8988T (cell line): ENCODE measurements at places on chromosomes 4 and X.

- no peak for DNase-seq
These were observed 92.2 kb upstream of the GATB start for GRCh38 chr4:151853034-151853433.

- no peak for DNase-seq
These were observed 253.2 kb upstream of the RASGEF1B start for GRCh38 chr4:81724925-81725329.

DNA sequence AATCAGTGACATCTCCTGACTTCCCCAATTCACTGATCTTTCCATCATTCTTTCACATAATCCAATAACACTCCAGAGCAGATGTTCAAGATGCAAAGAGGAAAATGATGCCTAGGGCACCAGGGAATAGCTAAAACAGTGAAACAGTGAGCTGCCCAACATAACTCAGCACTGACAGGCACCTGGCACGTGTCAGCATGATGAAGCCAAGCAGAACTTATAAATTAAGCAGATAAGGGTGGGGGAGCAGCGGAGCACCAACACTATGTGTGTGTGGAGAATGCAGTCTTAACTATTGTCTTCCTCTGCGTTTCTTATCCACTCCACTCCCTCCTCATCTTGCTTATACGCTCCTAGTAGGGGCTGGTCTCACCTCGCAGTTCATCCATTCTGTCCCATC is 89.4 kb downstream of the AMMECR1 start:
- DNase-seq, result no peak

DNA sequence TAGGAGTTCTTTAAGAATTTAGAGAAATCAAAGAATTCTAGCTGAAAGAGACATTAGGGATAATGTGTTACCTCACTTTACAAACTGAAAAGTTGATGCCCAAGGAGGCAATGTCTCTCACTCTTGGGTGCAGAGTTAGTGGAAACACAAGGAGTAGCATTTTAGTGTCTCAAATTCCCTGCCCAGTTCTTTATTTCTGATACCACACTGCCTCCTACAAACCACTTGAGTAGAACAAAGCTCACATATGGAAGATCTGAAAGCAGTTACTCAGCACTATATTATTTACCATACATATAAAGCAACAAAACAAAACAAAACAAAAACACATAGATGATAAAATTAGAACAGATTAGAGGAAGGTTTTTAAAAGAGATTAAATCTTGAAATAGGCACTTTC is 124.2 kb downstream of the REELD1 start:
- DNase-seq, result no peak

GRCh38 chr4:148375584-148375983 is 66.6 kb downstream of the NR3C2 start:
- no peak for DNase-seq

DNA sequence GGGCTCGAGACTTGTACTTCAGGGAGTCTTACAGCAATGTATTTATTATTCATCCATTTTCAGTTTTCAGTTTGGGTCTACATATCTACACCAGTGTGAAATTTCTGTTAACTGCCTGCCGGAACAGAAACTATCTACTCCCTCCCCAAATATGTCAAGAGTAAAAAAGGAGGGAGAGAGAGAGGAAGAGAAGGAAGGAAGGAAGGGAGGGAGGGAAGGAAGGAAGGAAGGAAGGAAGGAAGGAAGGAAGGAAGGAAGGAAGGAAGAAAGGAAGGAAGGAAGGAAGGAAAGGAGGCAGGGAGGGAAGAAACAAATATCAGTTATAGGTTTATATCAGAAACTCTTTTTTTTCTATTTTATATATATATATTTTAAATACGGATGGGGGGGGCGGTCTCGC is 12.6 kb downstream of the RPL39 start:
- DNase-seq, result no peak

DNA sequence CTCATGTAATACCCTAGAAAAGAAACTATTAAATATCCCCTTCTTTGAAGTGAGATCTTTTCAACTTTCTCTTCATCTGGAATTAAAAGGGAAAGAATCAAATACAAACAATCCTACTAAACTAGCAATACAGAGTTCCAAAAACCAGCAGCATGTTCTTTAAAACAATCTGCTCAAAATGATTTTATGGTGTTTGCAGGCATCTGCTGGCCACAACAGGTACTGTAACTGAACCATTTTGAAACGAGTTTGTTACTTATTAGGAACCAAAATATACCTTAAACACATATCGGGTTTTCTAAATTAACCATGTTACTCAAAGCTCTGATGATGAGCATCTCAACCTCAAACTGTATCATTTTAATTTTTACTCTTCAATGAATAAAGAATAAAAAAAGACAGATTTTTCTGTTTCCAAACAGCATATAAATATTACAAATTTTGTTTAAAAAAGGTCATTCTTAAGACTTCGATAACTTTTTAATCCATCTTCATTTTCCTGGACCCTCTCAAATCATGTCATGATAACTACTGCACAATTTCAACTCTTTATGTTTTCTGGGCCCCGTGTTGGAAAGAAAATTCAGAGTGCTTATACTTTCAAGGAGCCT is 56.5 kb downstream of the ARAP2 start:
- DNase-seq, result no peak

DNA sequence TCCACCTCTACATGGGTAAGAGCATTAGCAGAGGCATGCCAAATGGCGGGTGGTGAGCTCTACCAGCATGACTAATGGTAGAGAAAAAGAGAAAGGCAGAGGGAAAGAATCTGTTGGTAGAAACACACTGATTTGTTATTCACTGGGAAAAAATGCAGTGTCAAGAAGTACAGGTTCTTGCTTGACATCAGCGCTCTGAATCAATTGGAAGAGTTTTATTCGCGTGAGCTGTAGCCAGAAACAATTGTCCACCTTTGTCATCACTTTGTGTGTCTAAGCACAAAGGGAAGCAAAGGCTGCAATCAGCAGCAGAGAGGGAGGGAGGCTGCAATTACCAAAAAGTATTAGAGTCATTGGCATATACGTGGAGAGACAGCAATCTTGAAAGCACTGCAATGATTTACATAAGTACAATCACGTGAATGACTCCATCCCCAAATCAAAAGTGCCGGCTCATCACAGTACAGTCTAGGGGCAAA is 67.7 kb upstream of the HS3ST1 start:
- no peak for DNase-seq
